Activated T-cell treated with anti-CD3 and anti-CD28 coated beads for 48 hours (primary cell): ENCODE measurements at places on chromosomes 4 and X.

GRCh38 chr4:16931339-16932305, 33.2 kb upstream of the LDB2 start:
- no peak for DNase-seq

- no peak for DNase-seq
These were observed 935.9 kb downstream of the C4orf33 start for GRCh38 chr4:130031858-130032257.

DNA sequence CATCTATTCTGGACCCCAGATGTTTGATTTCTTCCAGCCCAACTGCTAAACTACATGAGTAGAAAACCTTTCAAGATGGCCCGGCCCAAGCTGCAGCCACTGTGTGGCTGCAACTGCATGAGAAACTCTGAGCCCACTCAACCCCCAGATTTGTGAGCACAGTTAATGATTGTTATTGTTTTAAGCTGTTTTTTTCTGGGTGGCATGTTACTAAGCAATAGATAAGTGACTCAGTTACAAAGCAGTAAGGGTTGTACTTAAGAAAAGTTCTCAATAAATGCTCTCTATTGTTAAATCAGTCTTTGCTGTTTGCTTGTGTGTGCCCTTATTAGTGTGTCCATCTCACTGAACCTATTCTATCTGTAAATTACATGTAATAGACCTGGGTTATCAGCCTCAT, 51.8 kb downstream of the GC start:
- no peak for DNase-seq

DNA sequence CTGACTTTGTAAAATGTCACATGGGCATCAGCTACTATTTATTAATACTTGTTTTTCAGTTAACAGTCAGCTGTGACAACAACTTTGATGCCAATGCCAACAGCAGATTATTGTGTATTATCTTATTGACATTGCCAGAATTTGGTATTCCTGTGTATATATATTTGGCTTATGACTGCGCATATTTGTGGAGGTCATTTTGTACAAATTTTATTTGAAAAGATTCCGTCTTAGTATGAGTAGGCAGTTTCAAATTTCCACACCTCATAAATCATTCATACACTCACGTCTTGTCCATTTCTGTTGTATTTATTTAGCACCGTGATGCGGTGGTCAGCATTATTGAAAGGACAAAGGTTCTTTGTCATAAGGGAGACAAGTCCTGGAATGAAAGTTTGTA, 558.2 kb upstream of the NDST4 start:
- DNase-seq, result no peak

- DNase-seq, result no peak
These were observed 369.9 kb upstream of the ANXA10 start for GRCh38 chr4:167722487-167722808.

- DNase-seq, result no peak
These were observed 191.4 kb downstream of the COL25A1 start for GRCh38 chr4:109111031-109111430.

DNA sequence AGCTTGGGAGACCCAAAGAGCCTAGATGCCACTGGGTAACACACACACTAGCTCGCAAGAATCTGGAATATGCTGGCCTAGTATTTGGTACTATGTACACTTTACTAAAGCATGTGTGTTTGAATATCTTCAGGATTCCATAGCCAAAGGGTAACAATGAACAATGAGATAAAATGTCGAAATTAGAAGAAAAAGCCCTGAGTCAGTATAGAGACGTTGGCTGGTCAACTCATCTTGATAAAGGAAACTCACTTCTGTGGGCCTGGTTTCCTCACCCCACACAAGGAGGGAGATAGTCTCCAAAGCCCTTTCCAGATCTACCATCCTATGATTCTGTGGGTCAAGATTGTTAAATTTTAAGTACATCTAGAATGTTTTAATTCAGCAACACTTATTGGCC, 6.9 kb downstream of the ZDHHC9 start:
- no peak for DNase-seq

- no peak for DNase-seq
These were observed 56.8 kb upstream of the EMCN start for GRCh38 chr4:100574607-100575006.

DNA sequence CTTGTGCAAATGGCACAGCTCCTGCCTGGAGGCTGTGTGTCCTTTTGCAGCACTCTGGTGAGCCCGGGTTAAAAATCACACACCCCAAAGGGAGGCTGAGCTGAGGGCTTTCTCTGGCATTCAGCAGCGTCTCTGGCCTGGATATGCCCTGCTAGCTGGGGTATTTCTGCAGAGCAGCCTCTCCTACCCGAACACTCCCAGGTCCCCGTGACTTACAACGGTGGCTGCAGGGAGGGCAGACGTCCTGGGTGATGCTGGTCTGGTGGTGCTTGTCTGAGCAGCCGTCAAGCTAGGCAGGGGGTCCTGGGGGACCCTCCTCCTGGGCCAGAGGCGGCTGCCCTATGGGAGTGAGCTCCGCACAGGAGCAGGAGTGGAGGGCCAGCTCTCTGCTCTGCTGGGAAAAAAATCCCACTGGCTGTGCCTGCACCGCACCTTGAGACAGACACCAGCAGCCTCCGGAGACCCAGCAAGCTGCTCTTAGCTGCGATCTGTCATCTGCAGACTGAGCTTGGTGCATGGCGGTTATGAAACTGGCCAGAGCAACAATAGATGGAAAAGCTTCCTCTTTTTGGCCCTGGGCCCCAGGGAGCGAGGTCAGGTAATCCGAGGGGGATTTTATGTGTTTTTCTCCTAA, 41.3 kb upstream of the ASMTL start:
- no peak for DNase-seq

DNA sequence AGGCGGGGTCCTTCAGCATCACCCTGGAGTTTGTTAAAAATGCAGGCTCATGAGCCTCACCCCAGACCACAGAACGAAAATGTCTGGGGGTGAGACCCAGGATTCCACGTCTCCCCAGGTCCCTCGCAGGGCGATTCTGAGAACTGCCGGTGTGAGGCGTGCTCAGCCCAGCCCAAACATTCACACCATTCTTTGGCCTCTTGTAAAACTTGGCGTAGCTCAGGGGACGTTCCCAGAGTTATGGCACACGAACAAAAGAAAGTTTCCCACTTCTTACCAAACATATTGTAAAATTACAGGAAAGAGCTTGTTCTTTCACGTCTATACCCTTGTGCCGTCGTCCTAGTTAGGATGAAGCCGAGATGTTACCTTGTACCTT, 12.9 kb downstream of the CD99 start:
- no peak for DNase-seq

DNA sequence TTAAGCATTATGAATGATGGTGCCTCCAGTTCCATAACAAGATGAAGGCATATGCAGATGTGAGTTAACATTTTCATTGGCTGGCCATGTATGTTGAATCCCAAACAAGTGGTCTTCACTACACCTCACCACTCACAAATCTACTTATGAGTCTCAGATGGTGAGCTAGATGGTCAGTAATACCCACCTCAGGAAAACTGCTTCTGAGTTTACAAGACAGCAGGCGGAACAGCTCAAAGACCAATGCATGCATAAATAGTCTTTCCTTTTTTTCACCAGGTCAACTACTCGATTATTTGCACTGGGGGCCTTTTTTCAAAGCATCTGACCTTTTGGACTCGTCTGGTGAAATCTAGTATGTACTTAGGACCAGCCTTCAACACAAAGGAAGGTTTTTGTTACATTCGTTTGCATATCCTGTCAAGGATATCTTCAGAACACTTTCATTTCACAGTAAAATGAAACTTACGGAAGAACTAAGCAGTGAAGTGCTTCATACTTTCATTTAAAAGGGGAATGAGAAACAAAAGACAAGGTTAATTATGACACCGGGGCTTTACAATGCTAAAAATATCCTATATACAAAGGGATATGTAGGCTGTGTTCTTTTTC, 23.1 kb upstream of the TLR7 start:
- no peak for DNase-seq

DNA sequence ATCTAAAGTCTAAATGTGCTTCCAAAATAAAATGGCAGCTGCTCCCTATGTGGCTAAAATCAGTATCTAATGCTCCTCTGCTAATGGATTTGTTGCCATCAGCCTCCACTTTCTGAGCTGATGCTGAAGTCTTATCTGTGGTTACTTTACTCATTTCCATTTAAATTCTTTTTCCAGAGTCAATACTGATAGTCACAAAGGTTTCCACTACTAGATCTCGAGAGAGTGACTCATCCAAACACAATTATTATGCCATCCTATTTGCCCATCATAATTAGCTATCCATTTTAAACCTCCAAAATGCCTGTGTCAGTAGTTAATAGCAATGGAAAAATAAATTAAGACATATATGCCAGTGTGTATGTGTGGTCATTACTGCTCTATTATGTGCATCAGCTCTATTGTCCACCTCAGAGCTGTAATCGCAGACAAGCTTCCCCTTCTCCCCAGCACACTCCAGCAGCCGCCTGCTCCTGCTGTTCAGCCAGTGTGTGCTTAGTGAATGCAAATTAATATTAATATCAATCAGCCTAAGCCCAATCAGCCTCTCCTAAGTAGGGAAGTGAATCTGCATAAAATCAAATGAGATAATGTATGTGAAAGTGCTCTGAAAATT, 199.8 kb upstream of the ZIC3 start:
- DNase-seq, result no peak

- DNase-seq, result no peak
These were observed 51.8 kb downstream of the ZNF827 start for GRCh38 chr4:145886871-145887240.

GRCh38 chr4:119692001-119692400, 63.4 kb upstream of the PDE5A start:
- no peak for DNase-seq

GRCh38 chr4:40865696-40866095, 115.9 kb downstream of the NSUN7 start:
- DNase-seq, result no peak

GRCh38 chrX:101485212-101485949, at the start of gene ARMCX4:
Gene ARMCX4 (plus strand): TSS chrX:101485456. CDS start chrX:101488590, 3,134 bp downstream.
- DNase-seq, result peak; percentile 41

DNA sequence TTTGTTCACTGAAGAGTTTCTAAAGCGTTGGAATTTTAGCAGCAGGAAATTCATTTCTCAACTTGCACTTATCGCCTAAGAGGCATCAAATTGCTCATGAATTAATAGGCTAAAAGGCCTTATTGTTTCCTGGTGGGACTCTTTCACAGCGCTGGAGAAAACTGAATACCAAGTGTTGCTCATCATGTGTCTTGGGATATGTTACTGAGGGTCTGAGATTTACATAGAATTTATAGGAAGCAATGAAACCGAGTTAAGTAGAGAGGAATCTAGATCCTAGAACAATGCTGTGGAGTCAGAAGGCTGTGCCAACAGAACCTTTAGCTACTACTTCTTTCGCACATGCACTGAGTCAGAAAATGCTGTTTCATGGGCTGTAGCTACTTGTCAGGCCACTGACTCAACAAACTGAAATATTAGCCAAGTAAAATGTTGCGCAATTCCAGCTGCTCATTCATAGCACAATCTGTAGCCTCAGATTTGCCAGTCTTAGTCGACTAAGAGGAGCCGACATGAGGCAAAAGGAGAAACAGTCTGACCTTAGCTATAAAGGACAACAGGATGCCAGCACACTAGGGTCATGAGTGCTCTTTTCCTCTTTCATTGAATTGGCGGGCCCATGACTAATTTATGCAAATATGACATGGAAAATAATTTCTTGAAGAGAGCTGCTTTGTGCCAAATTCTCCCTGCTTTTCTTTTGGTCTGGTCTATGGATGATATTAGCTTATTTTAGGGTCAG, 35.9 kb upstream of the CXCL8 start:
- DNase-seq, result no peak

DNA sequence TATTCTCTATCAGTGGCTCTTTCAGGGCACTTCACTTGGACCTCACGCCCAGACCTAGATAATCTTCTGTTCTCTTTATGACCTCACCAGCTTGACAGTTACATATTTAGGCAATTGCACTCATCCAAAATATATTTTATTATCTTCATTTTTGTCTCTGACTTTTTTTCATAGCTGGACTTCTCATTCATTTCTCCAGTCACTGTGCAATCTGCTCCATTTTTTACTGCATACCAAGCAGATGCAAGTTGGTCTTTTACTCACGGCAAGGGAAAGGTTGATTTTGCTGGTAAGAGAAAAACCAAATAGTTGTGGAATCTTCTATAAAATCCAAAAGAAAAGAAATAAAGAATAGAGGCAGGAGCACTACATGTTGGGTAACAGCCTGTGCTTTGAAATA, 31.7 kb downstream of the MAD2L1 start:
- no peak for DNase-seq

- no peak for DNase-seq
These were observed 904 bp upstream of the WDR1 start for GRCh38 chr4:10117359-10118047.

DNA sequence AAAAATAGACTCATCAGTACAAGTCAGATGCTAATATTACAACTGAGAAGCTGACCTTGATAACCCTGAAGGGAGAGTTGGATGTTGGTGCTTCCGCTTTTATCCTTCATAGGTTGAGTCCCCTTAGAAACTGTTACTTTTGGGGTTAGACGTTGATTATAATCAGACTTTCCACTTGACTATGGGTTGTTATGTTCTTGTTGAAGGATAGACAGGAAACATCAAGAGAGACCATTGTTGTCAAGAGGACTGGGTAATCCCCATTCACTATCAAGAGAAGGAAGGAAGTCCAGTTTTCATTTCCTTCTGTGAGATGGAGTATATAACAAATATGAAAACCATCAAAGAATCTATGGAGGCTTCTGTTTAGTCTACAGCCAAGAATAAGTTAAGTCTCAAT, 229.9 kb upstream of the AFF2 start:
- no peak for DNase-seq

DNA sequence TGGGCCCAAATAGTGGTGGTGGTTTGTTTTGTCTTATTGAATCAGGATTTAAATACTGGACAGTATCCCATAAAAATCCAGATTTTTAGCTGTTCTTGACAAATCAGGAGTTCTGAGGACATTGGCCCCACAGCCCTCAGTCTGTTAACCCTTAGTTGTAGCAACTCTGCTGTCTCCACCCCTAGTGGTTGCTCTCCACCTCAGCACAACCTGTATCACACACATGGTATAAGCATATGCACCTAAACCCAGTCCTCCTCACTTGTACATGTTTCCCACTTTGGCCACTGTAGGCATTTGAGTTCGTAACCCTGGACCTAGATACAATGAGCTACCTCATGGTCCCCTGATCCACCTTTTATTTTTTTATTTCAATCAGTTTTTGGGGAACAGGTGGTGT, 75.9 kb downstream of the MRPL1 start:
- no peak for DNase-seq

DNA sequence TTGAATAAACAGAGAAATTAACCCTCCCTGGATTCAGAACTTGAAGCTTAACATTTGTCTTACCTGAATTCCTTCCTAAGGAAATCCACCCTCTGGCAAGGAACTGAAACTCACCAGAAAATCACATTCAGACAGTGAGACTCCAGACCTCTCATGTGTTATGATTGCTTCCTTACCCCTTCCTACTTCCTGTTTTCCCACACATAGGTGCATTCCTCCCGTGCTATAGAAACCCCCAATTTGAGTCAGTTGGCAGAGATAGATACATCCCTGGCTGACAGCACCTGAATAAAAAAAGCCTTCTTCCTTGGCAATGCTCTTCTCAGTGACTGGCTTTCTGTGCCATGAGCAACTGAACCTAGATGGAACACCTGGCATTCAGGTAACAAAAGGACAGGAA, 157.0 kb upstream of the SMIM31 start:
- no peak for DNase-seq
